T-helper 2 cell (primary cell): ENCODE measurements at places on chromosomes 5 and 9.

- no peak for DNase-seq
Measured at GRCh38 chr5:144202072-144202471, 31.4 kb downstream of the KCTD16 start.

DNA sequence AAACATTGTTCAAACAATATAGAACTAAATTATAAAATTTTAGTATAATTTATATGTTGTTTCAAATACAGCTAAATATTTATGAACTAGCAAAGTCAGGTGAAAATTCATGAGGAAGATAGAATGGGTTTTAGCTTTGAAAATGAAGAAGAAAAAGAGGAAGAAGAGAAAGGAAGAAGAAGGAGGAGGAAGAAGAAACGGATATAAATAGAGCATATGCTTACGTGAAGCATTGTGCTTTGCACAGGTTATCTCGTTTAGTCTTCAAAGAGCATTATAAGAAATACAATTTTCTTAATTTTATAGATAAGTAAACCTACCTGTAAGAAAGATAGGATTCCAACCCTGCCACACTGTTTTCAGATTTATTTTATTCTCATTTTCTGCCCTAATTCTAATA lies 620.6 kb upstream of the DAB2 start:
- DNase-seq, result no peak

- DNase-seq, result no peak
Measured at GRCh38 chr9:95840074-95840473, 35.4 kb upstream of the ERCC6L2 start.

GRCh38 chr9:18826248-18826647 lies 206.8 kb downstream of the SAXO1 start:
- DNase-seq, result no peak

DNA sequence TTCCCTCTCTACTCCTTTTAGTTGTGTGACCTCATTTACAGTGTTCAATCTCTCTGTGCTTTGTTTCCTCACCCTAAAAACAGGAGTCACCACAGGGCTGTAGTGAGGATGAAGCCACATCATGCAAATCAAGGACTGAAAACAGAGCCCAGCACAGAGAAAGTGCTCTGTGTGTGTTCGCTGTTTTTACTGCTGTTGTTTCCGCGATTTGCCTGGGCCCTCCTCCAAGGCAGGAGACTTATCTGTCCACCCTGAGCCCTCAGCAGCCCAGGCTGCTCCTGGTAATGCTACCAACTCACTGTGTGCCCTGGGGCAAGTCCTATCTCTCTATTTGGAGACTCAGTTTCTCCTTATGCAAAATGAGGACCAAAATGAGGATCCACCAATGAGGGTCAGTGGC lies 87.2 kb upstream of the NEURL1B start:
- DNase-seq, result no peak

GRCh38 chr9:98867429-98868168 lies 60.1 kb downstream of the GALNT12 start:
- no peak for DNase-seq

GRCh38 chr5:20102293-20102692 lies 114.3 kb upstream of the CDH18 start:
- DNase-seq, result no peak
